ENCODE measurements at places on chromosomes 1 and 21.

DNA sequence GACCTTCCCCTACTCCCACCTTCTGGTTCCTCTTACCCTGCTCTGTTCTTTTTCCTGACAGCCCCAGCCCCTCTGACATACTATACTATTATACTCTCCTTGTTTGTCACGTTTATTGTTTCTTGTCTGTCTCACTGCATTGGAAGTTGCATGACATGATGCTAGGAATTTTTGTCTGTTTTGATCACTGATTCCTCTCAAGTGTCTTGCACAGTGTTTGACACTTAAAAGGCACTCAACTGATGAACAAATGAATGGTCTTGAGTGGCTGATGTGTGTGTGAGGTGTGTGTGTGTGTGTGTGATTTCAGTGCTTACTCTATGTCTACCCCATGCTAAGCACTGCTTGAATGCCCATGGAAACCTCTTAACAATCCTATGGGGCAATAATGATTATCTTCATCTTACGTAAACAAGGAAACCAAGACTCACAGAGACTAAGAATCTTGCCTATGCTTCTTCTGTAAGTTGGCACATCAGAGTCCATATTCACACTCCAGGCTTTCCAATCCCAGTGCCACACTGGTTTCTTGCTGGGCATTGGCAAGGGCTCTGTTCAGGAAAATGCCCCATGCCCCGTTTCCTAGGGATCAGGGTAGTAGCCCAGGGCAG is 59.7 kb downstream of the ATP1A1 start:
- DNase-seq: no peak

DNA sequence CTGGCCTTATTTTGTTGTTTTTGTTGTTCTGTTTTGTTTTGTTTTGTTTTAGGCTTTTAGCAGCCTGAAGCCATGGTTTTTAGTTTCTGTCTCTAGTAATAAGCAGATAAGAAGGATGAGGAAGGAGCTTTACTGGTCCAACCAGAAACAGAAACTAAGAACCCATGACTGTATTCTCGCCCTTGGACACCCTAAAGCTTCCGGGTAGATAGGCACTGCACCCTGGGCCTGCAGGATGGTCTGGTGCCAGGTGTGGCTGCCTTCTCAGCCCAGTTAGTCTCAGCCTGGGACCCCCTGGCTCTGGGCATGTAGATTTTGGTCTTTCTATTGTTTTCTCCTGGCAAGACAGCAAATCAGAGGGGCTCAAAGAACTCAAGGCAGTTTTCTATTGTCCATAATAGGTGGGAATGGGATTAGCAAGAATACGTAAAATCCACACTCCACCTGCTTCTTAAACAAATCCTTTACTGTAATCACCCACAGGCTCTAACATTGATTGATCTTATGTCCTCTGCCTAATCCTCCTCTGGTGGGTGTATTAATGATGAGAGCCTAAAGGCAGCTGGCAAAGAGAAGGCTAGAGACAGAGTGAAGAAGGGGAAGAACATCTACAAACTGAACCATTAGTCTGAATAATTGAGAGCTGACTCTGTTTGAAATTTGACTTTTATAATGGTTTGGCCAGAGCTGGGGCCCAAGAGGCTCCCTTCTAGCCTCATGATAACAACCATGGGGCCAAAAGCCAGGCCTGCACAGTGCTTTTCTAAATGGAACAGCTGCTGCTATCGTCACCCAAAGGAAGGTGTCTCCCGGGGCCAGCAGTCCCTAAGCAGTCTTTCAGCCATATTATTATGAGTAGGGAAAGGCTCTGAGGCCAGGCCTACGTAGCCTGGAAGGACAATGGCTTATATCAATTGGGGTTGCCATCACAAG is 106.8 kb upstream of the ATP1A1 start:
- DNase-seq: no peak

- no peak for DNase-seq
These were observed 16.3 kb downstream of the COL18A1 start for GRCh38 chr21:45421071-45421845.

DNA sequence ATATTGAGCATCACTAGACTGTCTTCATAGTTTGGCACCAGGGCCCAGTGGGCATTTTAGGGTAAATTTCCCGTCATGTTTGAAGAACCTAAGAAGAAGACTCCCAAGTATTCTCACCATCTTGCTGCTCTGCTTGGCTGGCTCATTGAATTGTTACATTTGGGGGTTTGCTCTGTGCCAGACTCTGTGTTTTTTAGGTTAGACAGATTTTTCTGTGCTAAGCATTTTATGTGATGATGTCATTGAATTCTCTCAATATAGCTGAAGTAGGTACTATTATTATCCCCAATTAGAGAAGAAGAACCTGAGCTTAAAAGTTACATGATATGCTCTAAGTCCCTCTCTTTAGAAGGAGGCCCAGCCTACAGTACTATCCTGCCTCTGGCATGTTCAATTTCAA is 28.0 kb upstream of the DNASE2B start:
- no peak for DNase-seq

GRCh38 chr1:183635099-183635605 is 431 bp downstream of the ARPC5 start:
- DNase-seq: no peak
